ENCODE measurements at places on chromosomes 11 and 22.

DNA sequence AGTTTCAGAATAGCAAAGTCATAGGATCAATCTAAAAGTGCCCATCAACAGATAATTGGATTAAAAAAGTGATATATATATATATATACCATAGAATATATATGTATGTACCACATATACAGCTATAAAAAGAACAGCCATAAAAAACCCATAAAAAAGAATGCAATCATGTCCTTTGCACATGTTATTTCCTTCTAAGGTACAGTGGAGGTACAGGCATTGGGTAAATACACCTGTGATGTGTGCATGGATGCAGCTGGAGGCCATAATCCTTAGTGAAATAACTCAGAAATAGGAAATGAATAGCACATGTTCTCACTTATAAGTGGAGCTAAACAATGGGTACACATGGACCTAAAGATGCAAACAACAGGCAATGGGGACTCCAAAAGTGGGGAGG lies 7.1 kb upstream of the DKK3 start:
- DNase-seq = no peak

DNA sequence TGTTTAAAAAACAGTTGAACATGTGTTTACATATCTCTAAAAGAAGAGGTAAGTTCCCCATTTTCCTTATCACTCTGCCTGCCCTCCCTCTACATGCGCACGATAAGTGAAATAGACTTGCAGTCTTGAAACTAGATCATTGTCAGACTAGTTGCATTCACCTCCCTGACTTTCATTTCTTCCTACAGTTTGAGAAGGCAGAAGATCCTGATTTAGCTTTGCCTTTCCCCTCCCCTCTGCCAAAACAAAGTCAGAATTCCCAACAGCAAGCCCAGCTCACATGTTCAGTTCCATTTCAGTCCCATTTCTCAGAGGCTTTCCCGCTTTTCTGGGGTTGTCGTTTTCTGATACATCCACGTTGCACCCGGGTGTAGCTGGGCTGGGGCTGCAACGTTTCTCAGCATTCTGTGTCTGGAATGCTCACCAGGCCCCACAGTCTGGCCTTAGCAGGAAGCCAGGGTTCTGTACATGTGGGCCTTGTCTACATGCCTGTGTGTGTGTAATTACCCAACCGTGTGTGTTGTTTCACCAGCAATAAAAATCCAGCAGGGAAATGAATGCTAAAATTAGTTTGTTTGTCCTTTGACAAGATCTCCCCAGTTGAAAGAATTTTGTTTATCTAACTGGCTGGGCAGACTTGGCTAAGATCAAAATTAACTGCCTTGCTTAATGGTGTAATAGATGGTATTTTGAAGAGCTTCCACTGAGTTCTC lies 179.2 kb downstream of the DBX1 start:
- DNase-seq = no peak

DNA sequence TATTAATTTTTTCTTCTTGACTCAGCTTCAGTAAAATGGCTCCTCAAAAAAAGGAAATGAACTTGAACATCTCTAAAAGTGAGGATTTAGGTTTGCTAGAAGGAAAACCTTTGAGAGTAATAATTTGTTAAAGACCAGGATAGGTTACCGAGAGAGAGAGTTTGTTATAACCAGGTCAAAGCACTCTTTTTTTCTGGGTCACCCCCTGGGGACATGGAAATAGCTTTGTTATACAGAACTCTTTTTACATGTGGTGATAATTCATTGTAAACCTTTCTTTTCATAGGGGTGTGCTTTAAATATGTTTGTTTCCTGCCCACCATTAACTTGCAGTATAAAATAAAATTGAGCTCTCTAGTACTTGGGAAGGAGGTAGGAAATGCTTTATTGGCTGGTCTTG lies 47.7 kb downstream of the DNAJC24 start:
- DNase-seq = no peak

- DNase-seq = no peak
Measured at GRCh38 chr11:24900514-24900913, 403.7 kb downstream of the LUZP2 start.

DNA sequence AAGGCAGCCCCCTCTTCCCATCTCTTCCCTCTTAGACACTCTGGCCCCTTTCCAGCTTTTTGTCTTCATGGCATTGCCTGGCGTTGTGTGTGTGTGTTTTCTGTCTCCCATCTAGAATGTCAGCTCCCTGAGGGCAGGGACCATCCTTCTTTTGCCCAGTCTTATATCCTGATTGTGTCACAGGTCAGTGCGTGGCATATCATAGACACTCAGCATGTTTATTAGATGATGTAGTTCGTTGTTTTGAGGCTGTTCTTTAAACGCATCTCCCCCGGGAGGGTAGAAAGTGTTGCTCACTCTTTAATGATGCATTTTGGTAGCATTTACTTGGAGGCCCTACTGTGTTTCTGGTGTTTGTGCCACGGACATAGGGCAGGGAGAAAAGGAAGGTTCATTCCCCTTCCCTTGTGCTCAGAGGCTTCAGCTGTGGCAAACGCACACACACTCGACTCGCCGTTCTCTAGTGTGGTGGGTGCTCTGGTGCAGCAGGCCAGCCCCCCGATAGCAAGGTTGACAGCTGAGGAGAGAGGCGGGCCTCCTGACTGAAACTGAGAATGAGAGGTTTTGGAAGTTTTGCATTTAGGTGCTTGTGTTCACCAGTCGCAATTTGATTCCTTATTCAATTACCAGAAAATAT lies 60.2 kb downstream of the TNRC6B start:
- no peak for DNase-seq

DNA sequence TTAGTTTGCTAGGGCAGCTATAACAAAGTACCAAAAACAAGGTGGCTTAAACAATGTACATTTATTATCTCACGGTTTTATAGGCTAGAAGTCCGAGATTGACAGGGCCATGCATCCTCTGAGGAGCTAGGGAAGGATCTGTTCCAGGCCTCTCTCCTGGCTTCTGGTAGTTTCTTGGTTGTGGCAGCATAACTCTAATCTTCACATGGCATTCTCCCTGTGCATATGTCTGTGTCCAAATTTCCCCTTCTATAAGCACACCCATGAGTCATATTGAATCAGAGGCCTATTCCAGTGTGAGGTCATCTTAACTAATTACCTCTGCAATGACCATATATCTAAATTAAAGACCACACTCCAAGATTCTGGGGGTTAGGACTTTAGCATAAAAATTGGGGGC lies 31.3 kb upstream of the MMP13 start:
- DNase-seq = no peak

GRCh38 chr22:17742527-17742902 lies 31.8 kb downstream of the BID start:
- peak; percentile 56 for DNase-seq

- DNase-seq = no peak
Measured at GRCh38 chr11:127996825-127997224, 590.5 kb downstream of the ETS1 start.

GRCh38 chr11:80673566-80673965 lies 1232.7 kb upstream of the TENM4 start:
- no peak for DNase-seq

DNA sequence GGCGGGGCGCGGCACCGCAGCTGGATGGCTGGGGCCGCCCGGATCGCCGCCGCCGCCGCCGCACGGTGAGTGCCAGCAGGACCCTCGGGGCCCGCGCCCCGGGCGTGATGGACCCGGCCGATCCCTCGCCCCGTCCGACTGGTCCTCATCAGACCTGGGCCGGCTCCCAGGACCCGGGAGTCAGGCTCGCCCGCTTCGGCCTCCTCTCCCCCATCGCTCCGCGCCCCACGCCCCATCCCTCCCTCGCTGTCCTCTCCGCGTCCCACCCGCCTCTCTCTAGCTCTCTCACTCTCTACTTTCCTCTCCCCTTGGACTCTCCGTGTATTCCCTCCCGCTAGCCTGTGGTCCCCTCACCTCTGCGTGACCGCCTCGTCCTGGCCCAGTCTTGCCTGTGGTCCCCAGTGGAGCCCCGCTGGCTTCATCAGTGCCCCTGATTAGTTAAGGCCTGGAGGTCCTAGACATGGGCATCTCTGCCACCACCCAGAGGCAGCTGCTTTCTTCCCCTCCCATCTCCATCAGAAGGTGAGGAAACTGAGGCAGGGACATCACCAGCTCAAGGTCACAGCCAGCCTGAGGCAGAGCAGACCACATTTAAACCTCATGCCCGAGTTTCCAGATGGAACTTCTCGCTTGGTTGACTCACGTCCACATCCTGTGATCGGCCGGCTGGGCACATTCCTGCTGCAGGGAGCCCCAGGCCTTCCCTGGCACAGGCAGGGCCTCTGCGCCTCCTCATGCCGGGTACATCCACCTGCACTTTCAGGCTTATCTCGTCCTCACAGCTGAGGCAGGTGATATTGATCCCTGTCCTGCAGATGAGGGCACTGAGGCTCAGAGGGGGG lies 429 bp downstream of the SLC39A13 start:
- DNase-seq = no peak

DNA sequence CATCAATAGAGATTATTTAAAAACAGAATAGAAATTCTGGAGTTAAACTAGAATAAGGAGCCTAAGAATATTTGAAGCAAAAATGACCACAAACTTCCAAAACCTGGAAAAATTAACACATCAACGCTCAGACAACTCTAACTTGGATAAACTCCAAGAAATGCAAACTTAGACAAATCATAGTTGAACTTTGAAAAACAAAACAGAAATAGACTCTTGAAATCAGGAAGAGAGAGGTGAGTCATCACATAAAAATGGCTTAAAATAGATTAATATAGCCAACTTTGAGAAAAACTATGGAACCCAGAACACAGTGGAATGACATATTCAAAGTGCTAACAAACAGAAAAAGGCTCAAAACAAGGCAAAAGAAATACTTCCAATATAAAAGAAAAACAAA lies 974.2 kb downstream of the JRKL start:
- DNase-seq = no peak

DNA sequence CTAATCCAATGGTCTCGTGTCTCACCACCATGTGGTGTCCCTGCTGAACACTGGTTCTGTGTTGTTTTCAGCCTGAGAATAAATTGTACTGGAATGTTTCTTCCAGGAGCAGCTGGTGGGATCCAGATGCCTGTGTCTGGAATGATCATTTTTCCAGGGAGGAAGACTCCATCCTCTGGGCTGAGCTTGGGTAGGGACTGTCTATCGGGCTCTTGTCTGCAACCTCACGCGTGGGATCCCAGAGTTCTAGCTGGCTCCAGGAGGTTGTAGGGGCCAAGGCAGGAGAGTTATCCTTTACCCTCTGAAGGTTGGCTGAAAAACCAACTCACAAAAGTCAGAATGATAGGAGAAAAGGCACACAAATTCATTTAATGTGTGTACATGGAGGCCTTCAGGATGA lies 144.1 kb upstream of the B3GAT1 start:
- no peak for DNase-seq

- no peak for DNase-seq
Measured at GRCh38 chr11:55571828-55572227, at the start of gene OR4C16. Gene OR4C16 (plus strand): TSS chr11:55572128. CDS start chr11:55572128, 0 bp downstream.

DNA sequence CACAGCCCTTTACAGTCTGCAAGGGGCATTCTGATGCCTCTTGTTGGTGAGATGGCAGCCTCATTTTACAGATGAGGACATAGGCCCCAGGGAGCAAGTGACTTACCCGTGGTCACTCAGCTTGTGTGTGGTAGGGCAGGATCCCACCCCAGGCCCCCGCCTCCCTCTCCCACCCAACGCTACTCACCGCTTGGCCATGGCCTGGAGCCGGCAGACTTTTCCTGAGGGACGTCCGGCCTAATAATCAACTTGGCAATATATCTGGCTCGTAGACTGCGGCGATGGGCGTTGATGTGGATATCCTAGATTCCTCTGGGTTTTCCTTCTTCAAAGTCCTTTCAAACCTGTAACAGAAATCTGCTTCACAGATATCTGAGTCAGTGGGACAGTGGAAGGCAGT lies 57.1 kb downstream of the ARHGAP8 start:
- no peak for DNase-seq

DNA sequence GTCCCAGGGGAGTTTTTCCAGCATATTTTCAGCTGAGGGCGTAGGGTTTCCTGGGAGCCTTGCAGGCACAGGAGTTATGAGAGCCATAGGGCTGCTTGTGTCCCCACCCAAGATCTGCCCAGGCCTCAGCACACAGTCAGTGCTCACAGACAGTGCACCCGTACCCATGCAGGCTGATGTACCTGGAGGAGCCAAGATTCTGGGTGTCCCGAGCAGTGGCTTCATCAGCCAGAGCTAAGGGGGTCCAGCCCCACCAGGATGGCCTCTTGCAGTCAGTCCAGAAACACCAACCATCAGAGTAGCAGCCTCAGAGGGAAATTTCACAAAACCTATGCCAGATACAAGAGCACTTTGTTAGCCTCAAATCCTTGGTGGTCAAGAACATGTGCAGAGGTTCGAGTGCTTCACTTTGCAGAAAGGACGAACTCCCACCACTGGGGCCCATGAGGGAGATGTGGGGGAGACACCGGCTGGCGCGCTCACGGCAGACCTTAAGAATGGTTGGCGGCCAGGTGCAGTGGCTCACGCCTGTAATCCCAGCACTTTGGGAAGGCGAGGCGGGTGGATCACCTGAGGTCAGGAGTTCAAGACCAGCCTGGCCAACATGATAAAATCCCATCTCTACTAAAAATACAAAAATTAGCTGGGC lies 43.8 kb upstream of the RTL6 start:
- no peak for DNase-seq

DNA sequence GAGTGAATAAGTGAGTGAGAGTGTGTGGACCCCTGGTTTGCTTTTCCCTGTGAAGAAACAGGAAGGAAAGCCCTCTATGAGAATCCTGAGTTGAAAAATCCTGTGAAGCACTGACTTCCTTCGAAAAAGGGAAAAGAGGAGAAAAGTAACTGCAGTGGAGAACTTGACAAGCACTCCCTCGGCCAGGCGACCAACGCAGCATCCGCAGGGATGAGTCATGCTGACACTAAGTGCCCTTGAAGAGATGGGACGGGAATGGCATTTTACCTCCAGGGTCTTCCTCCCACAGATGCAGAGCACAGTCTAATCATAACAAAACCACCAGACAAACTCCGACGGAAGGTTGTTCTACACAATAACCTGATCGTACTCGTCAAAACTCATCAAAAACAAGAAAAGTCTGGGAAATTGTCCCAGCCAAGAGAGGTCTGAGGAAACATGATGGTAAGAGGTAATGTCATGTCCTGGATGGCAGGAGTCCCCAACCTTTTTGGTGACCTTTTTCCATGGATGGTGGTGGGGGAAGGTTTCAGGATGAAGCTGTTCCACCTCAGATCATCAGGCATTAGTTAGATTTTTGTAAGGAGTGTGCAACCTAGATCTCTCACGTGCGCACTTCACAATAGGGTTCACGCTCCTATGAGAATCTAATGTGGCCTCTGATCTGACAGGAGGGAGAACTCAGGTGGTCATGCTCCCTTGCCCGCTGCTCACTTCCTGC lies 132.2 kb upstream of the B3GAT1 start:
- DNase-seq = no peak

Data from NCI-H460 (cell line).